ENCODE measurements at places on chromosomes 3 and 15.

GRCh38 chr3:36514171-36514570, 133.9 kb downstream of the STAC start:
- DNase-seq: no peak

- DNase-seq: no peak
Measured at GRCh38 chr3:154969366-154969765, 110.8 kb upstream of the MME start.

GRCh38 chr3:126872701-126873342, 110.1 kb upstream of the PLXNA1 start:
- DNase-seq: no peak

DNA sequence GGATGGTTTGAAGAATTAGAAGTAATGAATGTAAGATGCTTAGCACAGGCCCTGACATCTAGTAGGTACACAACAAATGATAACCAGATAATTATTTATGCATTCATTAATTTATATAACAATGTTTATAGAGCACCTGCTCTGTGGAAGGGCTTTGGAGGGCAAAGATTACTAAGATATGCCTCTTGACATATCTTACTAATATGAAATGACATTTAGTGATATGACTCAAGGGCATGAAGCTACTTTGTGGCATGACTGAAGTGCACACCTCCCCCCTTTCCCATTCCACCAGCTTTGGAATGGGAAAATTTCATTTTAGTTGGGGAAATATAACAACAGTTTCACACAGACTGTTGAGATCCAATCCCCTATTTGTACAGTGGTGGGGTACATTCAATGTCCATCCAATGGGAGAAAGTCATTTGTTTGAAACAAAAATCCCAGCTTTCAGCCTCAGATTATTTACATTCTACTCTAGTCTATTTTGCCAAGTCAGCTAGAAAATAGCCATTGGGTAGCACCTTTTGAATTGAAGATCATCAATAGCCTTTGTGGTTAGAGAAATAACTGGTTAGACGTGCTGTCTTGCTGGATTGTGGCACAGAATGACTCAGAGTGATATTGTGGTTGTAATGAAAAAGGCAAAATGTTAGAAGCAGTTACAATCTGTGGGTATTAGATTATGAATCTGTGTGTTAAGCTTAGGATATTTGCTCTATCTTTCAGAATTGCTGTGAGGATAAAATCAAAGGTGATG, 72.9 kb downstream of the MOBP start:
- no peak for DNase-seq

GRCh38 chr15:98076021-98076816, 115.7 kb downstream of the ARRDC4 start:
- no peak for DNase-seq

GRCh38 chr3:127196002-127196401, 3.1 kb downstream of the PRR23E start:
- no peak for DNase-seq

DNA sequence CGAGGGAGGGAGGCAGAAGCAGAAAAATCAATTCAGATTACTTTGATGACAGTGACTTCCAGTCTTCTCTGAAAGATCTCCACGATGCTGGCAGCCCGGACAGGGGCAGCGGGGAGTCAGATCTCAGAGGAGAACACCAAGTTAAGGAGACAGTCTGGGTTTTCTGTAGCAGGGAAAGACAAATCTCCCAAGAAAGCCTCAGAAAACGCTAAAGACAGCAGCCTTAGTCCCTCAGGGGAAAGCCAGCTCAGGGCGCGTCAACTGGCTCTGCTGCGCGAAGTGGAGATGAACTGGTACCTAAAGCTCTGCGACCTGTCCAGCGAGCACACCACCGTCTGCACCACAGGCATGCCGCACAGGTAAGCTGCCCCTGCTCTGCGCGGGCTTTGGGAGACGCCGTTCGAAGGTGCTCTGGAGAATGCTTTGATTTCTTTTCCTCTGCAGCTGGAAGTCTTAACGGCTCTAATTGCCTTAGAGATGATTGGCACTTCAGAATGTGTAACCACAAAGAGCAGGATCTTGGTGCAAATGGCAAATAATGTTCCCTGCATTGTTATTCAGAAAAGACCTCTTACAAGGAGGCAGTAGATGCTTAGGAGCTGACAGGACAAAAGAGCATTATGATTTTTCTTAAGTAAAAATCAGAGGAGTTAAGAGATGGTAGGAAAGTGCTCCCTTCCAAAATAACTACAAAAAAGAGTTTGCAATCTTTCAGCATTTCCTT, at the start of gene KCNAB1:
Gene KCNAB1 (plus strand): TSS at position 51 of the 724 bp plus-strand sequence.
- no peak for DNase-seq

DNA sequence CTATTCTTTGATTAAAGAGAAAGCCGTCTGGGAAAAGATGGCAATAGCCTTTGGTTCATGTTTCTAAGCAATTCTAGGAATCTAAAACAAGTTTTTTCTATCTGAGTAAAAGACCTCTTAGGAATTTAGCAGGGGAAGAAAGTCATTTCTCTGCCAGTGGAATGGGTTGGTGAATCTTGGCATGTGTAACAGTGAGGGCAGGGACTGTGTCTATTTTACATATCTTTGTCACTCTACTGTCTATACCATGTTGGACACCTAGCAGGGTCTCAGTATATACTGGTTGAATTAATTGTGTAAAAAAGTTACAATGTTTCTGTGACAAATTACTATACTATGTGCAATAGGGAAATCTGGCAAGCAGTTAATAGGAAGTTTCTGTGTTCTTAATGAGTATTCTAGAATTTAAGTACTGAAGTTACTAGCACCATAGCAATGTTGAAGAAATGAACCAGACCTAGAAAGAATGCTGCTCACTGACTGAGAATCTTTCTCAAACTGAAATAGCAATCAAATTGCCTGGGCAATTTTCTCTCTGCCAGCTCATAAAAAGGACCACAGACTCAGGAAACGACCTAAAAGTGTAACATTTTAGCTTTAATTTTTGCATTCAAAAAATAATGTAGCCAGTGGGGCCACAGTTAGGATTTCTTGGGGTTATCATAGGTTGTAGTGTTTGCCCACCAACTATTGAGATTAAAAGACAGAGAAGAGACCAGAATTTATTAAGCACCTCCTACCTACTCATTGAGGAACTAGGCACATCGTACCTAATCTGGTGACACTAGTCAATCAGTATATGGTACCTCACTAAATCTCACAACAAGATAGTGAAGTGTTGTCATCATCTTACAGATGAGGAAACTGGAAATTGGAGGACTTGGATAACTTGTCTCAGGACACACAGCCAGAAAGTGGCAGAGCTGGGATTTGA, 56.2 kb upstream of the LEKR1 start:
- DNase-seq: no peak

GRCh38 chr15:82810890-82811426, 1.5 kb downstream of the WHAMM start:
- DNase-seq: no peak

DNA sequence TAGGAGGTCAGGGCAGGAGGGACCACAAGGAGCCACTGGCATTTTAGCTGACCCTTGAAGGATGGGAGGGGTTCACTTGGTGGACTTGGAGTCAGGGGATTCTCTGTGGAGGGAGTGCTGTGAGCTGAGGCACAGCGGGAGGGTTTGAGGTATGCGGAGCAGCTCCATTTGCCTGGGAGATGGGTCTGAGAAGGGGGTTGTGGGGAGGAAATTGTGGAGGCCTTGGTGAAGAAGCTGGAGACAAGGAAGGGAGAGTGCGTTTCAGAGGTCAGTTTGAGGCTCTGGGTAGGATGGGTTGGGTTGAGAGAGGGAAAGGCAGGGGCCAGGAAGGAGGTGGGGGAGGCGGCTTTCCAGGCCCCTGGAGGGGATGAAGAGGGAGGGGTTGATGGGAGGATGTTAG, 20.2 kb downstream of the PLEKHO2 start:
- no peak for DNase-seq

DNA sequence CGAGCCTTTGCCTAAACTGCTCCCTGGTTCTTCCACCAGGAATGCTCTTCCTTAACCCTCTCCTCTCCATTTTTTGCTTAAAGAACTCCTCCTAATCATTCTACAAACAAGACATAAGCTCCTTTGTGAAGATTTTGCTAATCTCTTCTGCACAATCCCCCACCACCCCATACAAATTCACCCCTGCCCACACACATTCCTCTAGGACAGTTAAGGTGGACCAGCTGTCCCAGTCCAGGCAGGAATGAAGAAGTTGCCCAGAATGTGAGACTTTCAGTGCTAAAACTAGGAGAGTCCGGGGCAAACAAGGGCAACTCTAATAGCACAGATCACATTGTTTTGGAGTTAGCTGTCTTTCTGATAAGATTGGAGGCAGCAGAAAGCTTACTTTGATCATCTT, 13.9 kb upstream of the FAM174B start:
- DNase-seq: no peak

DNA sequence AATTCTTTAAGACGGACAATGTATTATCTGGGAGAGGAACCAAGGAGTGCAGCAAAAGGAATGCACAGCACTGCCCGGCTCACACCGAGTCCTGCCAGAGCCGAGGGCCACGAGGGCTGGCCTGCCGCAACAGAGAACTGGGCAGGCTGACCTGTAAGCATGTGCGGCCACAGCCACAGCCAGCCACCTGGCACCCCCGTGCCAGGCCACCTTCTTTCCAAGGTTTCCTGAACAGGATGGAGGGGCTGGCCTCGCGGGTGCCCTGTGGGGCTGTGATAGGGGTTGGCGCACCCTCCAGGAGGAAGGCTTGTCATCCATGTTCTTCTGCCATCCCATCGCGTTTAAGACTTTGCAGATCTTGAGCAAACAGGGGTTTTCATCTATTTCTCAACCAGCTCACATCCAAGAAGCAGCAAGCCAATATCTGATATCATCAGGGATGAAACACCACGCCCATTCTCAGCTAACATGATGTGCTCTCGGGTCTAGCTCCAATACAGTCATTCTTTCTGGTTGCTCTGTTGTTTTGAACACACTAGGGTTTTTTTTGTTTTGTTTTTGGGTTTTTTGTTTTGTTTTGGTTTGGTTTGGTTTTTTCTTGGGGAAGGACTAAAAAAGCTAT, 10.2 kb downstream of the CA12 start:
- no peak for DNase-seq

- no peak for DNase-seq
Measured at GRCh38 chr3:141605883-141606282, 119.1 kb downstream of the RASA2 start.

DNA sequence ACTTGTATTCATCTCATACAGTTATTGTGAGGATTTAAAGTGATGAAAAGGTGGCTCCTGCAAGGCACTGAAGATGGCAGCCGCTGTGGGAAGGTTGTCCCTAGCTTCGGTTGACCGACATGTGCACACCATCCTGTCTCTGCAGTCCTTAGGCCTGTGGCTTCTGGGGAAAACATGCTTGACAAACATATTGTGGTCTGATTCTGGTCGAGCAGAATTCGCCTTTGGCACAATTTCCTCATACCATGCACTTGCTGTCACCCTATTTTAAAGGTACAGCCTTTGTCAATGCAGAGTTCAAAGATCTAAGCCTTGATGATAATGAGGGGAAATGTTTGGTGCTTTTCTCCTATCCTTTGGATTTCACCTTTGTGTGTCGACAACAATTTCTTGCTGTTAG, 50.9 kb downstream of the PRICKLE2 start:
- no peak for DNase-seq

DNA sequence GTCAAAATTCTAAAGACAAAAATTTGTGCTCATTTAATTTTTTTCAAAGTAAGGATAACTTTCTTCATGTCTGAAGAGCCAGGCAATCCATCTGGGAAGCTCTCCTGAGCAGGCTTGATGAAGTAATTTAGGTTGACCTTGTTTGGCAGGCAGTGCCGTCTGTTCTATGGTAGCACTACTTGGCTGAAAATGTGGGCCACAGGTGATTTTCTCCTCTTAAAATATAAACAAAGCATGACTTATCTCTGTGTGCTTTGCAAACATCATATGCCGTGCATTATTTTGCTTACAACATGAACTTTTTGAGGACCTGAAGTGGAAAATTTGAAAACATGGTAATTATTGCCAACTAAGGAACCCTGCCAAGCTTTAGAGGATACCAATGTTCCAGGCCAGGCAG, 143.2 kb downstream of the RAP2B start:
- no peak for DNase-seq

GRCh38 chr15:41565702-41566101, 6.7 kb downstream of the TYRO3 start:
- no peak for DNase-seq

DNA sequence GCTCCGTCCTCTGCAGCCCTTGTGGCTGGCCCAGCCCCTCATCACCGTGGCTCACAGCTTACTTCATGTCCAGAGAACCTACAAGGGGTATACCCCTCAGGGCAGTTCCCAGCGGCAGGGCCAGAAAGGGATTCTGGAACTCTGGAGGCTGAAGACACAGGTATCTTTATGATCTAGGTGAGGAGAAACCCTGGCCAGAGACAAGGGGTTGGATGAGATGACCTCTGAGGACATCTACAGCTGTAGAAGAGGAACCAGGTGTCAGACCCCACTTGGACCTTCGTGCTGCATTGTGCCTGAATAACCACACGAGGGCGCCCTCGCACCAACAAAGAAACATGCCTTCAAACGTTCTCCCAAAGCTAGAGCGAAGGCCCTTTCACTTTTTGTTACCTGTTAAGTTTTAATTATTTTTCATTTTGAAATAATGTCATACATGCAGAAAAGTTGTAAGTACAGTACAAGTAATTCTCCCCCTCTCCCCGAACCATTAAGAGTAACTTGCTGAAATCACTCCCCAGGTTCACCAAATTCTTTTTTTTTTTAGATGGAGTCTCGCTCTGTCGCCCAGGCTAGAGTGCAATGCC, 118.7 kb upstream of the SMAD3 start:
- peak; percentile 64 for DNase-seq

DNA sequence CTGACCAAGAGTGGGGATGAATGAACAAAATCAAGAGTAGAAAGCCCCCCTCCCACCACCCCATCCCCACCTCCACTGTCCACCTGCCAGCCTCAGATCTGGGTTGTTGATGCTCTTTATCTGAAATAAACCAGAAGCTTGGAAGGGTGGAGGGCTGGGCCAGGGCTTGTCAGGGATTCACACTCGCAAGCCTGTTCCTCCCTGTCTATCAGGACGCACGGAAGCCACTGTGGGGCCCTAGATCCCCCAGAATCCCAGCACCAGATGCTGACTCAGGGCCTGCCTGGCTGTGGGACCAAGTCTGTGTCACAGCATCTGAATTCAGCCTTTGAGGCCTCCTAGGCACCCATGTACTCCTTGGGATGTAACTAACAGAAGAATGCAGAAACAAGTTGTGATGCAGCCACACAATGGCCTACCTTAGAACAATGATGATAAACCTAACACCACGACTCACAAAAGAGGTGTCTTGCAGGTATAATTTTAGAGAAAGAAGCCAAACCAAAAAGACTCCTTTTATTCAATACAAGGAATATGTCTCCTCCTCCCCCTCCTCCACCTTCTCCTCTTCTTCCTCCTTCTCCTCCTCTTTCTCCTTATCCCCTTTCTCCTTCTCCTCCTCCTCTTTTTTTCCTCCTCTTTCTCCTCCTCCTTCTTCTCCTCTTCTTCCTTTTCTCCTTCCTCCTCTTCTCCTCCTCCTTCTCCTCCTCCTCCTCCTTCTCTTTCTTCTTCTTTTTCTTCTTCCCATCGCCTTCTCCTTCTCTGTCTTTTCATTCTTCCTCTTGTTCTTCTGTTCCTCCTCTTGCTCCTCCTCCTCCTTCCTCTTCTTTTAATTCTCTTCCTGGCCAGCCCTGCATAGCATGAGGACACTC, 234.7 kb downstream of the PLCL2 start:
- DNase-seq: no peak

DNA sequence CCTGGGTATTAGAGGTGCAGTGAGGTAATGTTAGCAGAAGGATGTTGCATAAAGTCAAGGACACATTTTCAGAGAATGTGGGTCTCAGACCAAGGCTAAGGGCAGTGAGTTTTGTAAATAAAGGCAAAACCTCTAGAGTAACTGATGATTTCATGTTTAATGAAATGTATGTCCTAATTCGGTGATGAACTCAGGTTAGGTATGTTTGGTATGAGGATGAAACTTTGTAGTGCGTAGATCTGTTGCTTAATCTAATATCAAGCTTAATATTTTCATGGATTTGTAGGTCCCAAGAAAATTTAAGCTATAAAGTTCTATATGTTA, 3.6 kb downstream of the USP50 start:
- DNase-seq: no peak
